ENCODE measurements at places on chromosomes 11 and 22. TPM values are rescaled to one million over a fixed set of nuclear protein-coding genes. Genes with fewer than 3 reads are reported as not detected.

GRM5 gene
- total RNA-seq: 0.63 TPM

TSSK2 gene
- total RNA-seq: not detected

LAMTOR1 gene
- 111 TPM for total RNA-seq

POU2AF1 gene
- 18.5 TPM for total RNA-seq

TMEM121B gene
- total RNA-seq: 1.2 TPM

PRR33 gene
- not detected for total RNA-seq

DNA sequence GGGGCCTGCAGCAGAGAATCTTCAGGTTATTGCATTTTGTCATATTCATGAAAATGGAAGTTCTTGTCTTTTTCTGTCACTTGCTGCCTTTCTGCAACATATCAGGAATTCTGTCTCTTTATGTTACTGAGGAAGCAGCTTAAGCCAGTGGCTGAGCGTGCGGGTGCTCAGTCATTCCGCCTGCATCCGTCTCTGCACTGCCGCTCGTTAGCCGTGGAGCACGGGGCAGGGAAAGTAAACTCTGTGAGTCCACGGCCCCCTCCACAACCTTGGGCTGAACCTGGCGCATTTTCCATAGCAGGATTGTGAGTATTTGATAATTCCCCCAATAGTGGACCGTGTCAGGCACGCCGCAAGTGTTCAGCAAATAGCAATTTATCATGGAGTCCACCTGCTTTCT, 1007.7 kb downstream of the BRD1 start:
- H3K27me3 ChIP-seq: no peaks in the 10 kb centered on the region
- no peak for DNase-seq
- H3K4me1 ChIP-seq: no peaks in the 10 kb centered on the region
- H3K4me3 ChIP-seq: no peak overlapping the region

GRCh38 chr11:95508219-95508890, 277.4 kb upstream of the SESN3 start:
- H3K4me1 ChIP-seq: no peaks in the 10 kb centered on the region
- no peaks in the 10 kb centered on the region for H3K36me3 ChIP-seq
- no peak overlapping the region for H3K4me3 ChIP-seq
- no peak overlapping the region for H3K27ac ChIP-seq
- DNase-seq: no peak

- no peak overlapping the region for H3K27ac ChIP-seq
- no peak for DNase-seq
- H3K36me3 ChIP-seq: no peaks in the 10 kb centered on the region
- H3K4me3 ChIP-seq: no peak overlapping the region
These were observed 66.6 kb downstream of the CACNG2 start for GRCh38 chr22:36636916-36637315.

GRCh38 chr11:47924184-47924691, 56.1 kb upstream of the PTPRJ start:
- H3K36me3 ChIP-seq: no peaks in the 10 kb centered on the region
- no peaks in the 10 kb centered on the region for H3K27me3 ChIP-seq
- H3K4me3 ChIP-seq: no peak overlapping the region
- no peaks in the 10 kb centered on the region for H3K4me1 ChIP-seq
- peak; percentile 59 for DNase-seq
- peak overlapping the region; percentile 29 for H3K27ac ChIP-seq

DNA sequence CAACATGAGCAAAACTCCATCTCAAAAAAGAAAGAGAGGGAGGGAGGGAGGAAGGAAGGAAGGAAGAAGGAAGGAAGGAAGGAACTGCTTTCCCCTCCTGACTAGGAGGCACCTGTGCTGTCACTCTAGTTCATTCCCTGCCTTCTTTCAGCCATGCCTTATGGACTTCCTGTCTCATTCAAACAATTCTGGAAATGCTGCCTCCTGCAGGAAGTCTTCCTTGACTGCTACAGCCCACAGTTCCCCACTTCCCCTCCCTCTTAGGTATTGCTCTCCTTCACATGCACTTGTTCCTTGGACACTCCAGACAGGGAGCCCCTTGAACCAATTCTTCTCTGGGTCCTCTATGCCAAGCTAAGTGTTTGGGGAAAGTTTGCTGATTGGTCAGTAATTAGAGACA, 31.6 kb upstream of the WNT11 start:
- no peak overlapping the region for H3K4me3 ChIP-seq
- no peak overlapping the region for H3K27ac ChIP-seq
- H3K27me3 ChIP-seq: no peaks in the 10 kb centered on the region
- DNase-seq: no peak
- H3K4me1 ChIP-seq: no peaks in the 10 kb centered on the region

- H3K4me1 ChIP-seq: peaks cover 13% of the 10 kb centered on the region
- H3K27ac ChIP-seq: no peak overlapping the region
- peak; percentile 62 for DNase-seq
- H3K36me3 ChIP-seq: no peaks in the 10 kb centered on the region
- H3K27me3 ChIP-seq: no peaks in the 10 kb centered on the region
These were observed 45.5 kb downstream of the PIWIL3 start for GRCh38 chr22:24728790-24729637.

DNA sequence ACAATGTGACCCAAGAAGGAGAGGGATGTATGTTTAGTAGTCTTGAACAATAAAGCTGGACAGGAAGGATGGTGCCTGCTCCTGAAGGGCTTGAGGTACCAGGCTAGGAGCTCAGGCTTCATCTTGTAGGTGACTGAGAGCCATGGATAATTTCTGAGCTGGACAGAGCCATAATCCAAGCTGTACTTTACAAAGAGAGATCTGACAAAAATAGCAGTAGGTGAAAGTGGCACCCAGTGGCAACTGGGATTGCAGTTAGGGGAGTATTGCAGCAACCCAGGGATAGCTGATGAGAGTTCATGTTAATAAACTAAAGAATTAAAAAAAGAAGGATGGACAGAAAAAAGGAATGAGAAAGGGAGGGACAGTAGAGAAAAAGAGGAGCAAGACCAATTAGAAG, 7.4 kb downstream of the XRRA1 start:
- no peaks in the 10 kb centered on the region for H3K27me3 ChIP-seq
- no peak for DNase-seq
- H3K4me1 ChIP-seq: no peaks in the 10 kb centered on the region
- H3K27ac ChIP-seq: no peak overlapping the region

DNA sequence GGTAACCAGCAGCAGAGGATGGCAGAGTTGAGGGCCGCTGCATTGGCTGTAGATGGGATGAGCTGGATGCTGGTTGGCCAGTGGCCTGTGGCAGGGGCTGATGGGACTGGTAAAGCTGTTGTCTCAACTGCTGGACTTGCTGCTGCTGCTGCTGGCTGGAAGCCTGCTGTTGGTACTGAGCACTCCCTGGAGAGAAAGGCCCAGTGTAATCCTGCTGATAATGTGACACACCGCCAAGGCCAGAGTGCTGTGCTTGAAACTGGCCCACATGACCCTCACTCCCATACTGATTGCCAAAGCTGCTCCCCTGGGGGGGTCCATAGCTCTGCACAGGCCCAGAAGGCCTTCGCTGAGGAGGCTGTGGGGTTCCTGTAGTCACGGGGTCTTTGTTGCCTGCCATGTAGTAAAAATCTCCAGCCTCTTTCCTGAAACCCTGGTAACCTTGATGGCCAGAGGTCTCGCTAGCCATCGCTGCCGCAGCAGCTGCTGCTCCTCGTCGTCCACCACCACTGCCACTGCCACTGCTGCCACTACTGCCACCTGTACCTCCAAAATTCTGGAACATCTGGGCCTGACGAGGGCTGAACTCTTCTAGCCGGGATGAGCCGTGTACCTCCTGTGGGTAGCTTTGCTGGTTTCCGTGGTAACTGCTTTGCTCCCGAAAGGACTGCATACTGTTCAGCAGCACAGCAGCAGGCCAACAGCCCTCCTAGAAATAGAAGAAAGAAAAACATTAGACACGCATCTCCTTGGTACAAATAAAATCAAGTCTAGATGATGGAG, 55.6 kb downstream of the TCF20 start:
- no peak for DNase-seq
- no peaks in the 10 kb centered on the region for H3K27me3 ChIP-seq
- no peak overlapping the region for H3K27ac ChIP-seq
- peaks cover 4% of the 10 kb centered on the region for H3K4me1 ChIP-seq
- peaks cover 31% of the 10 kb centered on the region for H3K36me3 ChIP-seq

DNA sequence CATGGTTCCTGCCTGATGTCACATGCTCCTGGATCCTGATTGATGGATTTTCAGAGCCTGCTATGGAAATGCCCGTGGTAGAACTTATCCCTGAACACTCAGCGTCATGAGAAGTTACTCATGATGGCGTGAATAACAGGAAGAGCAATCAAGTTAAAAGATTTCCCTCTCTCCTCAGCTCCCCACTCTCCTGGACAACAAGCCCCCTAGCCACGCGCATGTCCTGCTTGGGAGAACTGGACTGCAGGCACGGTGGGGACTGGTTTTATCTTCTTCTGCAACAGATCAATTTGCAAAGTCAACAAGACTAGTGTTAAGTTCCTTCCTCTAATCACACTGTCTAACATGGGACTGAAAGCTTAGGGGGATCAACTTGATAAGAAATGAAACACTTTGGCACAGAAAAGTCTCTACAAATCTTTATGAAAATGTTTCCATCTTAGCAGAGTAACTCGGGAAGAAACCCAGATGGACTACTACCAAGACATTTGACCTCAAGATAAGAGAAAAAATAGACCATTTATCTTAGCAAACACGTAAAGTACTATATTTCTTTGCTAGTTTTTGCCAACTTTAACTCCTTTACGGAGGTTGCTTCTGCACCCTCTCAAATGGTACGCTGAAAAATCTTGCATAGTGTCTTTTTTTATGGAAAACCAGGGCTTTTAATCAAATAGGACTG, 27.6 kb downstream of the POU2AF1 start:
- H3K4me1 ChIP-seq: no peaks in the 10 kb centered on the region
- H3K27ac ChIP-seq: no peak overlapping the region
- DNase-seq: no peak
- no peaks in the 10 kb centered on the region for H3K27me3 ChIP-seq
- H3K4me3 ChIP-seq: no peak overlapping the region
- H3K36me3 ChIP-seq: no peaks in the 10 kb centered on the region

- no peaks in the 10 kb centered on the region for H3K27me3 ChIP-seq
- peak; percentile 95 for DNase-seq
- H3K4me1 ChIP-seq: no peaks in the 10 kb centered on the region
- H3K4me3 ChIP-seq: no peak overlapping the region
- H3K36me3 ChIP-seq: no peaks in the 10 kb centered on the region
- no peak overlapping the region for H3K27ac ChIP-seq
These were observed 46.2 kb downstream of the BLID start for GRCh38 chr11:122069707-122070360.

DNA sequence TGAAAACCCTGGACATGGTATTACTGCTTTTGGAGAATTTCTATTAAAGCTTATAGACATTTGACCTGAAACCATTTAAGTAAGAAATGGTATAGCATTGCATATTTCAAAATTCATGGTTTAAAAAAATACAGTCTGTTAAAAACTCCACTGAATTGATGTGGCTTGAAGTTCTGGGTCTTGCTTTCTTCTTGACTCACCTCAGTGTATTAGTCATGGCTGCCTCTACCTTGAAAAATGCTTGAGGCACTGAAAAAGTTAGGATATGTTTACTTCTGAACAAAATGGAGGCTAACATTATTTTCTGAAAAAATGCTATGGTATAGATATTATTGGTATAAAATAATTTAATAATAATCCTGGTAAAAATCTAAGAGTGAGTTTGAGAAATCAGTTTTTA, 349.2 kb downstream of the AASDHPPT start:
- no peak overlapping the region for H3K4me3 ChIP-seq
- no peak overlapping the region for H3K27ac ChIP-seq
- H3K36me3 ChIP-seq: no peaks in the 10 kb centered on the region
- no peaks in the 10 kb centered on the region for H3K27me3 ChIP-seq
- no peak for DNase-seq
- no peaks in the 10 kb centered on the region for H3K4me1 ChIP-seq

DNA sequence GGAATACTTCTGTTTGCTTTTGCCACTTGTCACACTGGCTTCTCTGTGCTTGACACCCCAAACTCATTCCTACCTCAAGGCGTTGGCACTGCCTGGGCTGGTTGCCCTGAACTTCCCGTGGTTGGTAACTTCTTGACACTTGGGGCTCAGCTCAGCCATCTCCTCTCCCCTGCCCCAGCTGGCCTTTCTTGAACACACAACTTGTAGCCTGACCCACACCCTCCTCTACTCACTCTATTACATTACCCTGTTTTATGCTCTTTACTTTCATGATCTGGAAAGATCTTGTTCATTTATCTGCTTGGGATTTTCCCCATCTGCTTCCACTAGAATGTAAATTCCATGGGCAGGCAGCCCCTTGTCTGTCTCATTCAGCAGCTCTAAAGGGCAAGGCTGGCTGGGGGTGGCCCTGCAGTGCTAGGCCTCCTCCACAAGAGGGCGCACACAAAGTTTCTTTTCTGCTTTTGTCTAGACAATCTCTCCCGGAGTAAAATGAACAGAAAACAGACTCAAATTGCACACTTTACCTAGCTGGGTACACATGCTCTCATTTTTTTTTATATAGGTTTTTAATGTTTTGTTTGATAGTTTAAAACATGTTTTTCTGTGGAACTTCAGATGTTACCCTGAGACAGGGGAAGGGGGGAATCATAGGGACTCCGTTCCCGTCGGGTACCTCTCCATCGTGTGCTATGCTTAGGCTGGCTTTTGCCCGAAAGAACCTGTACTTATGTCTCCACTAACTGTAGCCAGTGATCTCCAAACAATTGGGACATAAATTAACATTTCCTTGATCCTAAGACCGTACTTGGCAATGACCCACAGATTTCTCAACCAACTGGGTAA, 16.4 kb upstream of the MRGPRX2 start:
- peak; percentile 62 for DNase-seq
- no peak overlapping the region for H3K4me3 ChIP-seq
- H3K27ac ChIP-seq: no peak overlapping the region
- no peaks in the 10 kb centered on the region for H3K4me1 ChIP-seq
- no peaks in the 10 kb centered on the region for H3K36me3 ChIP-seq
- H3K27me3 ChIP-seq: no peaks in the 10 kb centered on the region

DNA sequence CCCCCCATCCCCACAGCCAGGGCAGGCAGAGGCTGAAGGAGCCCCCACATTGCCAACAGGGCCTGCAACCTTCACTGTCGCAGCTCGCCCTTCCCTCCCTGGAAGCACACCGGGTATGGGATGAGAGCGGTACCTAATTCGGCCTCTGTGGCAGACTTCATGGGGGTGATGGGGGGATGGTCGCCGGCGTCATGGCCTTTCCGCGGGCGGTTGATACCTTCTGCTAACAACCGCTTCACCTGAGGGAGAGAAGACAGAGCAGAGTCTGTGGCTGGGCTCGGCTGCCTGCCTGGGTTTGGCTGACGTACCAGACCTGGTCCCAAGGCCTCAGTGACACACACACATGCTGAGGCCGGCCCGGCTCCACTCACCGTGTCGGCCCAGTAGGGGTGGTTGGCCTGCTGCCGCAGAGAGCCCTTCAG, 11.2 kb upstream of the PPM1F start:
- peaks cover 35% of the 10 kb centered on the region for H3K36me3 ChIP-seq
- H3K4me3 ChIP-seq: no peak overlapping the region

DNA sequence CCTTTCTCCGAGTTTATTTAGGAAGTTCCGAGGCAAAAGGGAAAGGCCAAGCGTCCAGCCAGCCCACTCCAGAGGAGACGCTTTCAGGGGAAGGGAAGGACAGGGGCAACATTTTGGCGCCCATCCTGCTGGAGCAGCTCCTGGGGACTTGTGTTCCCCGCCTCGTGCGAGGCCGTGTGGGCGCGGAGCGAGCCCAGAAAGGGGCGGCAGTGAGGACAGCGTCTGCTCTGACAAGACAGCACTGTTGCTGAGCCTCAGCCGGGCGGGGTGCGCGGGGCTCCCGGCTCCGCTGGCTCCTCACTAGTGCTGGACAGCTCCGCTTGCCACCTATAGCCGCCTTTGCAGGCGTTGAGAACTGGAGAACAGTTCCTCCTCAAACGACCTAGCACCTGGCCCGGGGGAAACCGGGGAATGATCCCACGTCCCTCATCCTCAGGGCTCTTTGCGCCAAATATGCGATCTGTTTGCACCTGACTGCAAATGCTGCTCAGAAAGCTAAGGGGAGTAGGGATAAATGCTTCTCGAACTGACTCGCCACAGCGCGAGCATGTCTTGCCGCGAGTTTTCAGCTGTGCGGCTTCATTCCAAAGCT, 722 bp upstream of the GUCY1A2 start:
- peaks cover 2% of the 10 kb centered on the region for H3K27me3 ChIP-seq
- peak overlapping the region; percentile 33 for H3K4me3 ChIP-seq
- H3K27ac ChIP-seq: no peak overlapping the region
- no peaks in the 10 kb centered on the region for H3K4me1 ChIP-seq
